ENCODE measurements at places on chromosomes 2 and 18.

GRCh38 chr2:220353897-220354296 lies 726.5 kb downstream of the SLC4A3 start:
- no peak for DNase-seq

- no peak for DNase-seq
These were observed 1183.2 kb upstream of the ACVR2A start for GRCh38 chr2:146661473-146662096.

DNA sequence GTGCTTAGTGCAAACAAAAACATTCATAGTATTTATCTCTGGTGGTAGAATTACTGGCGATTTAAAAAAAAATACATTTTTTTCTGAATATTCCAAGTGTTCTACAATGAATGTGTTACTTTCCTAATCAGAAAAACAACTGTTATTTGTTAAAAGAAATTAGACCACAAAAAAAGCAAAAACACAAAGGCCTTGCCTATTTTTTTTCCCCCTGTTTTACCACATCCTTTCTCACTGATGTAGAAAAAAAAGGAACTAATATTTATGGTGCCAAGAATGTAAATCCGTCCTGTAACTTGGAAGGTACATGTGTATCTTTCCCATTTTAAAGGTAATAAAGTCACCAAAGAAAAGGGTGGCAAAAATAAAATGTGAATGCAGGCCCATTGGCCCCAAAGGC lies 28.4 kb upstream of the MGAT4A start:
- no peak for DNase-seq

DNA sequence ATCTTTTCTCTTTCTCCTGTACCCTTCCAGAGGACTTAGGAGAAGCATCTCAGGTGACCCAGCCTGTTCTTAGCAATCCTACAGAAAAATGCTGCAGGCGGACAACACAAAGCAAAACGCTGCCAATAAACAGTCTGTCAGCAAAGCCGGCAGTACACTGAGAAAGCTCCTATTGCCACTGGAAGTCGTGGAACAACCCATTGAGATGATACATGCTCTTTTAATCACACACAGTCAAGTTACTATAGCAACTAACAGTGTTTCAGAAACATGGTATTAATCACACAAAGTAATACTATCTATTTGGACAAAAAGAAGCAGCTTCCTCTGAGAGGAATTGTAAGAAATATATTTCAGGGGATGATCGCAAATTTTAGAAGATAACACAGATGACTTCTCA lies 10.5 kb downstream of the CTLA4 start:
- DNase-seq, result no peak

DNA sequence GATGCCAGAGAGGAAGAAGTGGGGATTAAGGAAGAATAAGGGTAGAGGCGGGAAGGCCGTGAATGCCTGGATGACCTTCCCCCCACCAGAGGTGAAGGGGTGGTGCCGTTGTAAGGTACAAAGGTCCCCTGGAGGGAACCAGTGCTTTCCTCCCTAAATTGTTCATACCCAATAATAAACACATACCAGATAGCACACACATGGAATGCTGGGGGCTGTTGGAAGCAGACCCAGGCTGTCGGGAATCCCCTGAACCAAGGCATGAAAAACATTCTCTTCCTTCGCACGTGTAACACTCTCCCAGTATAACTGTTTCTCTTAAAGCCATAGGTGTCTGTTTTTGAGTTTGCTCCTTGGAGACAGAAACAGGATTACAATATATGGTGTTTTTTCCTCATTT lies 107.1 kb upstream of the CTAGE1 start:
- no peak for DNase-seq

GRCh38 chr18:55706898-55707297 lies 118.9 kb upstream of the TCF4 start:
- DNase-seq, result no peak

GRCh38 chr18:3383381-3383915 lies 66.5 kb upstream of the TGIF1 start:
- peak; percentile 27 for DNase-seq

- no peak for DNase-seq
These were observed 25.9 kb downstream of the STPG4 start for GRCh38 chr2:47129191-47129706.

- no peak for DNase-seq
These were observed 1.1 kb upstream of the SCN9A start for GRCh38 chr2:166376873-166377272.

DNA sequence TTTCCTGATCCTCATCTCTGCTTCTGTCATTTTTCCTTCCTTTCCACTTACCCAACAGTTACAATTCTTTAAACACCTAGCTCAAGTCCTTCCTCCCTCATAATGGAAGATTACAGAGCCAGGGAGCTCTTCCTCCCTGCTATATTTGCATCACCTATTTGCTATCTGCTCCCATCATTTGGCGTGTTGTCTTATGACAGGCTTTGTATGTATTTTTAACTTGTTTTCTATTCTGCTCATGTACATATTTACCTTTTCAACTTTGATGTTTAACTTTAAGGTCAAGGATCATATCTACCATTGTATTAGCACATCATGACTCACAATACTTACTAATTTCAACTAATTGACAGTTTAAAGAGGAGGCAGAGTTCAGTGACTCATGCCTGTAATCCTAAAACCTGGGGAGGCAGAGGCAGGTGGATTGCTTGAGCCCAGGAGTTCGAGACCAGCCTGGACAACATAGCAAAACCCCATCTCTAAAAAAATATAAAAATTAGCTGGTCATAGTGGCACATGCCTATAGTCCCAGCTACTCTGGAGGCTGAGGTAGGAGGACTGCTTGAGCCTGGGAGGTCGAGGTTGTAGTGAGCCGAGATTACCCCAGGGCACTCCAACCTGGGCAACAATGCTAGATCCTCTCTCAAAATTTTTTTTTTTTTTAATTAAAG lies 308.0 kb upstream of the STON1 start:
- no peak for DNase-seq

GRCh38 chr2:159225025-159226016 lies 61.2 kb downstream of the WDSUB1 start:
- no peak for DNase-seq

DNA sequence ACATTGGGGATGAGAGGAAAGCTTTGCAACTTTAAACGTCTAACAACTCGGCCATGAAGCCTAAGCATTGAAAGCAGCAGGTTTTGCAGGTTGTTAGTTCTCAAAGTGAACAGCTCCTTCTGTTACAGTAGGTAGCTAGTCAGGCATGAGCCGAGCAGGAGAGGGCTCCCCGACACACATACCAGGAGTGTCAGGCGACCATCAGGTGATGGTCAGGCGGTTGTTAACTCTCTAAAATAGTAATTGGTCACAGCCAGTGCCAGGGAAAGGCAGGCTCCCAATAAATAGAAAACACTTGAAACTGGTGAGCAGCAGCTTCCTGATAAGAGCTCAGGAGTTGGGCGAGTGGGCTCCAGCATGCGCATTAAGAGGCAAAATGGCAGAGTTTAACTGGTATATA lies 53.5 kb upstream of the DAPL1 start:
- DNase-seq, result peak; percentile 25

- no peak for DNase-seq
These were observed 48.2 kb upstream of the KCNG2 start for GRCh38 chr18:79749251-79750191.

DNA sequence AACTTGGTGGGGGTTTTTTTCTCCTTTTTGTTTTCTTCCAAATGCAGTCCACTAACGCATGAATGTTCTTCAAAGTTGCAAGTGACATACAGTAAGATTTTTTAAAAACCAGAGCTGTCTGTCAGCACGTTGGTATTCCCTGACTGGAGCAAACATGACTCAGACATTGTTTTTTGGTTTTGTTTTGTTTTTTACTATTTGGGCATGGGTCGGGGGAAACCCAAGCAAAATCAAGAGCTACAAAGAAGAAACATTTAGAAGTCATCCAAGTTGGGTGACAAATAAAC lies 726 bp upstream of the CCDC88A start:
- DNase-seq, result no peak

DNA sequence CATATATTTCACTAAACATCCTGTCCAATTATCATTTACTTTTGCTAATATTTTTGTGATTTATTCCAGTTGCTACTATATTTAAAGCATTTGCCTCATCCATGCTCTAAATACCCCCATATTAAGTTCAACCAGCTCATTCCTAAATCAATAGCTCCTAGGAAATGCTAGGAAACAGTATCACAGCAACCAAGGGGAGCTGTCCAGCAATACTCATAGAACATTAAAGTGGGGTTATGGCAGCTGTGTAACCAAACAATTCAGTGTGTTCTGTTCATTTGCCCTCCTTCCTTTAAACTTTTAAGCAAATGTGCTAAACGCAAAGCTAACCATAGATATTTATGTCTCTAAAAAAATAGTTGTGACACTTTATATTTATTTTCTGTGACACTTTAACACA lies 41.1 kb downstream of the ACVR1C start:
- no peak for DNase-seq

GRCh38 chr2:158189526-158189925 lies 87.8 kb downstream of the UPP2 start:
- DNase-seq, result peak; percentile 49

DNA sequence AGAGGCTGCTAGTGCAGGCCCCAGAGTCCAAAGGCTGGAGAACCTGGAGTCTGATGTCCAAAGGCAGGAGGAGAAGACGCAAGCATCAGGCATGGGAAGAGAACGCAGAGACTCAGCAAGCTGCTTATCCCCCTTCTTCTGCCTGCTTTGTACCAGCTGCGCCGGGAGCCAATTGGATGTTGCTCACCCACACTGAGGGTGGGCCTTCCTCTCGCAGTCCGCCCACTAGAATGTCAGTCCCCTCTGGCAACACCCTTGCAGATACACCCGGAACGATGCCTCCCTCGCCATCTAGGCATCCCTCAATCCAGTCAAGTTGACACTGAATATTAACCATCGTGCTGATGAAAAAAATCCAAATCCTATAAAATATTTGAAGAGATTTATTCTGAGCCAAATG lies 141.6 kb downstream of the TWIST2 start:
- DNase-seq, result no peak

DNA sequence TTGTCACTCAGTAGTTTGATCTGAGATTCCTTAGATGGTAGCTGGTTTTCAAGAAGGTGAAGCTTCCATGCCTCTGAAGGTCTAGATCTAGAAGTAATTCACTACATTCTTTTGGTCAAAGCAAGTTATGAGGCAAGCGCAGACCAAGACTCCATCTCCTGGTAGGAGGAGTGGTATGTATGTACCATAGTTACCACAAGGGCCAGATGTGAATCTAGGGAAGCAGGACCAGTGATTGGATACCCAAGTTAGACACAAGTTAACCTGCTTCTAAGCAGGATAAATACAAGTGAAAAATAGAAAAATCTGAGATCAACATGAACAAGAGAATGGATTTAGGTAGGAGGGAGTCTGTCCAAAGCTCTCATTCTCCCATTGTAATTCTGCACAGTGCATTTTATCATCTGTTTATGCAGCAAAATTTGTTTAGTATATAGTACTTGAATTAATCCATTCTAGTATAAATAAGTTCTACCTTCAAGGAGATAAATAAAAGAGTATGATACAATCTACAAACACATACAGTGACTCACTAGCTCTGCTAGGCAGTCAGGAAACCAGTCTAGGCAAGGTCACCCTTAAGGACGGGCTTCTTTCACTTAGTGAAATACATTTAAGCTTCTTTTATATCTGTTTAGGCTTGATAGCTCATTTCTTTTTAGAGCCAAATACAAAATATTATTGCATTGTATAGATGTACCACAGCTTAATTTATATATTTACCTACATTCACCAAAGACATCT lies 14.2 kb upstream of the DOCK10 start:
- no peak for DNase-seq

GRCh38 chr2:167860082-167860481 lies 387.3 kb downstream of the STK39 start:
- no peak for DNase-seq

- DNase-seq, result no peak
These were observed 7.2 kb upstream of the ABCB11 start for GRCh38 chr2:169038338-169038757.

DNA sequence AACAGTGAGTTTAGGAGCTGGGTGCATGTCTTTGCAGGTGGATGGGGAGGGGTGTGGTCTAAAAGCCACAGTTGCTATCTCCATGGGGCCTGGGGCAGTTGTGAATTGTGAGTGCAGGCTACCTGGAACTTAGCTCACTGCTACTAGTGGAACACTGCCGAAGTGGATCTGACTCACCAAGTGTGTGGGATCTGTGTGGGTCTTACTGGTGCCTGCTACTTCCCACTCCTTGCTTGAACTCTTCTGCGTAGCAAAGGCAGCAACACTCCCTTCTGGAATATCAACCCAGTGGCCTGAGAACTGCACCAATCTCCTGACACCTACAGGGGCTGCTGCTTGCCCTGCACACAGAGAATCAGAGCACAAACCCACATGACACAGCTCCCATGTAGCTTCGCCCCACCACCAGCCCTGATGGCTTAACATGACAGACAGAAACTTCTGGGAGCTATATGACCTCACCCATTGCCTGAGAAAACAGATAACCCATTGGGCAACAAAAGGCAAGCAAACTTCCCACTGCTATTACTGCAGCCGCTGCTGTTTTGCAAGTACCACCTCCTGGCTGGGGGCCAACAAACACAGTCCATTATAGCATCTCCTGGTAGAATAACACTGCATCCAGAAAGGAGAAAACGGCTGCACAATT lies 455.1 kb upstream of the DDX18 start:
- DNase-seq, result peak; percentile 11

GRCh38 chr2:151111599-151112278 lies 149.9 kb downstream of the RBM43 start:
- DNase-seq, result no peak

- peak; percentile 54 for DNase-seq
These were observed 114.4 kb upstream of the CHRNA1 start for GRCh38 chr2:174878537-174879147.

GRCh38 chr2:63522950-63523349 lies 65.3 kb downstream of the WDPCP start:
- no peak for DNase-seq

DNA sequence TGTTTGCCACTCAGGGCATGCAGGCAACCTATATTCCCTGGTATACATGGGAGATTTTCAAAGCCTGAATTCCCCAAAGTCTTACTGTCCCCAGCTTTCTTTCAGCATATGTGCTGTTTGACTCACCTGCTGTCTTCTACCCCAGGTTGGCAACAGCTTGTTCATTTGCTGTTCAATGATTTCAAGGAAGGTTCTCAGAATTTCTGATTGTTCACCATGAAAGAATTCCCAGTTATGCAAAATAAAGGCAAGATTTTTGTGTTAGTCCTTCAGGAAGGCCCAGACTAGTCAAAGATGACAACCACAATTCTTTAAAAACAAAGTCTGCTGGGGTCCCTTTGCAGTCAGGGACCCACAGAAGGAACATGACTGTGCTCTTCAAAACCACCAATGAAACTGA lies 1057.8 kb upstream of the CDH2 start:
- DNase-seq, result no peak

DNA sequence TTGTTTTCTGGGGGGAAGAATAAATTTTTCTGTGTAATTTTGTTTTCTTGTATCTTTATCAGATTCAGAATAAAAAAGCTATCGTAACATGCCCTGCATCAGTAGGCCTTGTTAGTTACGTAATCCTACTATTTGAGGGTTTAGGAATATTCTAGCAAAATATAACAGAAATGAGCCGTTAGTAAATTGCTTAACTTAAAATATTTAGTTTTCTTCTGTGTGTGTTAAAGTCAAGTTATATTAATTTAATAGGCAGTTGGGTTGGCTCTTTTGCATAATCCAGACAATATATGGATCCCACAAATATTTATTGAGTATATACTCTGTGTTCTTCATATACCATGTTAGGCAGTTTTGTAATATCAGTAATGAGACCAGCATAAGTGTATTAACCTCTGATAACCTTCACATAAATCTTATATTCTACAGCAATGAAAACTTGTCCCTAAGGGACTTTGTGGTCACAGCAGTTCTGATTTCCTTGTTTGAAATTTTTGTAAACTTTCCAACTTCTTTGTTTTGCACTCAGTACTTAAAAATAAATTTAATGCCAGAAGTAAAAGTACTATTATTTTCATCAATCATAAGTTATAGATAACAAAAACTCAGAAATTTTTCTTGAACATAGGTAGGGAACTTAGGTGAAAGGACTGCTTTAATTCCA lies 151.9 kb downstream of the FMNL2 start:
- no peak for DNase-seq
